ENCODE measurements at places on chromosomes 3 and 15.

GRCh38 chr3:112773864-112774263 is 72.8 kb downstream of the CD200R1L start:
- DNase-seq: peak; percentile 55

GRCh38 chr15:75107908-75108838 is 84.8 kb downstream of the PPCDC start:
- peak; percentile 38 for DNase-seq

DNA sequence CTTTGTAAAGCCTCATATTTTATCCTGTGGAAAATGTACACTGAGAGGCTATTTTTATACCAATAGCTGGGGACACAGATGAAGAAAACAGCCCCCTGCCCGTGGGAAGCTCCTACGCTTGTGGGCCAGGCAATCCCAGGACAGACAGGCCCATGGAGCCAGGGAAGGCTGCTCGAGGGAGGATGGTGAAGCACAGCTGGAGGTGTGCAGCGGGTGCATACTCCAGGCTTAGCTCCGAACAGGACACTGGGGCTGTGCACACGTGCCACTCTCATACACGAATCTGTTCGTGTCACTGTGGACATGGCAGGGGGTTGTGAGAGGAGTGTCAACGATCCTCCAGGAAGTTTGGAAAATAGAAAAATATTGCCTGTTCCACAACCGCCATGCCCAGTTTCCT is 36.1 kb downstream of the SMAD6 start:
- no peak for DNase-seq

DNA sequence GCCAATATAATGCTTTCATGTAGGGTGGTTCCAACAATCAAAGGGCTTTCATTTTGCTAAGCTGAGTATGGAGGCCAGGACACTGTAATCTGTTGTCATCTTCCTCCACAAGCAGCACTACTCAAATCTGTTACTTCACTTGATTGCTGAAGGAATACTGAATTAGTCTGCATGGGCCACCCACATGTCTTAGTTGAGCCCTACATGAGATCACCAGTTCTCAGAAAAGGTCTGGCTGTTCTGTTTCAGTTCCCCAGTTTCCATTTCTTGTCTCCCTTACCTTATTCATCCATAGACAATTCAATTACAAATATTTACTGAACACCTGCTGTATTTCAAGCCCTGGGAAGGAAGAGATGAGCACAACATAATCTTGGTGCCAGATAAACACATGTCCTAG is 119.2 kb downstream of the FHIT start:
- DNase-seq: no peak

DNA sequence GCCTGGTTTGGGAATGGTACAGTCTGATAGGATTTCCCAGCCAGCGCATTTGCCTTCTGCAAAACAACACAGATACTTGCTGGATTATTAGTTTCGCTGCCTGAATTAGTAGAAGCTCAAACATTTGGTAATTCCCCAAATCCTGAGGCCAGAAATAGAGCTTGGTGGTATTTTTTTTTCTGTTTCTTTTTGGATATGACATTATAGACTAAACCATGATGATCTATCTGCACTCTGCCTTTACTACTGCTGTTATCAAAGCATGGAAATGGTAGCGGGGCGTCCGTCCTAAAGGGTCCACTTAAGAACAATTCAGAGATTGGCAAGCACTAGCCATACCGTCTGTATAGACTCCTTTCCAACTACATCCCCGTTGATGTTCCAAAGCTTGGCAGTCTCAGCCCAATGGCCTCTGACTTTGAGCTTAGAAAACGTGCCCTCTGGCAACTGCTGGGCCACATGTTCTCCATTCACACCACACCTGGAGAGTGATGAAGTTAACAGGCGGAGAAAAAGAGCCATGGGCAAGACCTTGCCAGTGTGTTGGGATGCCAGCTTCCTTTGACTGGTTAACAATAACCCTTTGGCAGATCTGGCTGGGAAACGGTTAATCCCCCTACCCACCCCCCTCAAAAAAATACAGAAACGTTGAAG is 241.0 kb upstream of the NR2F2 start:
- DNase-seq: no peak

DNA sequence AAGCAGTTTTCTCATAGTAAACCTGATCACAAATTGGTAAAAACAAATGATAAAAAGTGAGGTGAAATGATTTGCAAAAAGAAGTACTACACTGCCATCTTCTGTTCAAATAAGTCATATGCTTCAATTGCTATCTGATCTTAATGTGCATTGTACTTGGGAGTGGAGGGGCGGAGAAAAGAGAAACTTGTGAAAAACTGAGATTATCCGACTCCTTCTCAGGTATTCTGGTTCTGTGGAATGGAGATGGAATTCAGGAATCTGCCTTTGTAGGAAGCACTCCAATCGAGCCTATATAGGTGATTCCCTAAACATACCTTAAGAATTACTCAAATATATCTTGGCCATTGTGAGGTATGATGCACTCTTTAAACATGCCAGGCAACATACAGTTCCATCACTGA is 180.6 kb downstream of the CHL1 start:
- no peak for DNase-seq

All from central memory CD4-positive, alpha-beta T cell (primary cell).